ENCODE measurements at places on chromosomes 2 and 18.

- no peak for DNase-seq
Observed at GRCh38 chr2:139790136-139790535, 1009.9 kb upstream of the NXPH2 start.

GRCh38 chr2:68832233-68832869 lies 38.8 kb downstream of the BMP10 start:
- peak; percentile 58 for DNase-seq

- DNase-seq = no peak
Observed at GRCh38 chr2:60499651-60500265, 53.7 kb downstream of the BCL11A start.

DNA sequence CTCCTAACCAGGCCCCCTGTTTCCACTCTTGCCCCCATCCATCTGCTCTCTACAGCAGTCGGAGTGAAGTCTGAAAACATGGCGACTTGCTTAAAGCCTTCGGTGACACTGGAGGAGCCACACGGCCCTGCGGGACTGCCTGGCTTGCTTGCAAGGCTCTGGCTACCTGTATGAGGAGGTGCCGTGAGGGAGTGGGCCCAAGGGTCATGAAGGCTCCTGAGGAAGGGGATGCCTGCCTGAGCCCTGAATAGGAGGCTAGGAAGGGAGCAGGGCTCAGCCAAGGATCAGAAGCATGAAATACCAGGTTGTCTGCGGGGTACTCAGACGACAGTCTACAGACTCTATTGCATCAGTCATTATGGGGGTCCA lies 75.4 kb downstream of the EMX1 start:
- DNase-seq = no peak

GRCh38 chr2:54894467-54894866 lies 155.8 kb downstream of the RTN4 start:
- no peak for DNase-seq

DNA sequence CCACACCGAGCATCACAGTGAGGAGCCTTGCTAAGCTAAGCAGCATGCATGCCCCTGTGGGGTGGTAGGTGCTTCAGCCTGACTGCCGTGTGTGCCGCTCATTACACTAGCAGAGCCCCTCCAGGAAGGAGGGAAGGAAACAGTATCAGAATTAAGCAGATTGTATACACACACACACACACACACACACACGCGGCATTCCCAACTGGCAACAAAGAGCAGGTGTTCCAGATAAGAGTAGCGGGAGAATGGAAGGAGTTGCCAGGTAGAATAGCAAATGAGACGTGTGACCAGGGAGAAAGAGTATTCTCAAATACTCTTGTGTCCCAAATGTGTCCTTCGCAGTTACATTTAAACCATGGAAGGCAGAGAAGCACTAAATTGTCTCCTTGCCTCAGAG lies 47.6 kb upstream of the TTC39C start:
- DNase-seq = no peak

GRCh38 chr2:241885946-241886643 lies 16.6 kb downstream of the RTP5 start:
- no peak for DNase-seq

GRCh38 chr2:32877587-32878510 lies 68.9 kb upstream of the LTBP1 start:
- DNase-seq = no peak

DNA sequence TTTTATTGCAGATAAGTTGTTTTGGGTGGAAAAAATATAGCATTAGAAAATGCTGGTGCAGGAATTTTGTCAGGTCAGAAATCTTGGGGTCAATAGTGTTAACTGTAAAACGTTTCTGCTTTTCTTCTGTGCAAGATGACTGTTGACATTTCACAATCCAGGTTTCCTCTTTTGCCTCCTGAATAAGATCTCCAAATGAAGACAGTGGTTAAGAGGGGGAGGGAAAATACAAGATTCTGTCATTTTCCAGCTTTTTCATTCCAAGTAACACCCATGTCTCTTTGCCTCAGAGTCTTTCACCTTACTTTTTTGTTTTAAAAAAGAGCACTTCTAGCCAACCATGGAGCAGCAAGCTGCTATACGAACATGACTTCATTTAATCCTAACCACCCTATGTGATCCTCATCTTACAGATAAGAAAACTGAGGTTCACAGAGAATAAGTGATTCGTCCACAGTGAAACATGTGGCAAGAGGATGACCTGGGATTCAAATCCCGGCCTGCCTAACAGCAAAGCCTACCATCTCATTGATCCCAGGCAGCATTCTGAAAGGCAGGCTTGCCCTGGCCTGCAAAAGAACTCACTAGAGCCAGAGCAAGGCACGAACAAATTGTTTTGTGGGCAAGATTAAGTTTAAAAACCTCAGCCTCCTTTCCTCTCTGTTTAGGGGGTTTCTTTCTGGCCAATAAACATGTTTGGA lies 3.0 kb downstream of the PLEK start:
- no peak for DNase-seq

- DNase-seq = no peak
Observed at GRCh38 chr18:49716035-49716434, 97.3 kb downstream of the ACAA2 start.

Data from stimulated activated CD4-positive, alpha-beta T cell treated with anti-CD3 and anti-CD28 coated beads, Interleukin-4, amount 100 ng/mL, for 24 hours (primary cell).